CD4-positive, alpha-beta memory T cell (primary cell): ENCODE measurements at places on chromosomes 6 and 20.
A peak's percentile ranks its signal among the peaks of the same experiment; 100 is the strongest.

- DNase-seq = no peak
These were observed 92.5 kb upstream of the E2F3 start for GRCh38 chr6:20309186-20309585.

DNA sequence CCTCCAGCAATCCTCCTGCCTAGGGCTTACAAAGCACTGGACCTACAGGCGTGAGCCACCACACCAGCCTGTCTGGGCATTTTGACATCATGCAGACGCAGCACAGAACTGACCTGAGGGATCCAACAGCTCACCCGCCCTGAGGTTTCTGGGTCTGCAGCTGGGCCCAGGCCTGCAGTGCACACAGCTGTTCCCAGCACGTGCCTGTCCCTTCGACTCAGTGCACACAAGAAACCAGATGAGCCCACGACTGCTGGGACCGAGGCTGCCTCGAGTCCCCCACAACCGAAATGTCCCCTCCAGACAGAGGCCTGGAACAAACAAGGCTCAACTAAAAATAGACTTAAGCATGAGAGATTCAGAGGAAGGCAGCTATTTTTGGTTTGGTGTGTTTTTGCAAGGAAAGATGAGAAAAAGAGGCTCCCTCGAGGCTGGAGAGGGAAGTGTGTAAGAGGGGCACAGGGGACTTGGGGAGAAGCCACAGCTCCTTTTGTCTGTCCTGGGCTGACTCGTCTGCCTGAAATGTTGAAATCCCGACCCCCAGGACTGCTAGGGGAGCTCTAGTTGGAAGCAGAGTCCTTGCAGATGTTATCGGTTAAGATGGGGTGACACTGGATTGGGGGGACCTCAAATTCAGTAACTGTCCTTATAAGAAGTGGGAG is 66.3 kb downstream of the YTHDF1 start:
- no peak for DNase-seq

DNA sequence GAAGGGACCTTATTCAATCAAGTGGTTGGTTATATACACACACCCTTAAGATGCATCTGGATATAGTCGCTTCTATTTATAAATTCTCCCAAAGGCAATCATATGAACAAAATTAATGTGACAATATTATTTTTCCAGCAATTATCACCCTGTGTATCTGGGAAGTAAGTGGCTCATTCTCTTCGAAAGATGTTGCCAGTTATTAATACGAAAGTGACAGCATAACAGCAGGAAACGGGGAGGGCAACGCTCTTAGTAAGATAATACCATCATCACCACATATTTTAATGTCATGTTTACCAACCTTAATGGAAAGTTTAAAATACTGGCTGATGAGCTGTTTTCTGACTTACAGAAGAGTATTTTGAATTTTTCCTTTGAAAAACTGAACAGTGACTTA is 697.2 kb upstream of the AGPAT4 start:
- DNase-seq = no peak

DNA sequence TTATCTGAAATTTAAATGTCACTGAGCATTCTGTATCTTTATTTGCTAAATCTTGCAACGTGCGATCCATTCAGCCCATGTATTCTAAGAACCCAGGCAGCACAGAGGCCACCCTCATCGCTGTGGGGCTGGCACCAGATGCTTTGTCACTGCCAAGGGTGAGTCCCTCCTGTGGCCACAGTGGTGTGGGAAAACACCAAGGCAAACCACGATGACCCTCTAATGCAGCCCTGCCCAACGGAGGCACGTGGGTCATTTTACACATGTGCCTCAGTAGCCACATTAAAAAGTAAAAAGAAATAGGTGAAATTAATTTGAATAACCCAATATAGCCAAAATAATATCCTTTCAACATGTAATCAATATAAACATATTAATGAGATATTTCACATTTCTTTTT is 221.7 kb downstream of the UNC5CL start:
- no peak for DNase-seq

GRCh38 chr6:29633534-29633905 is 537 bp upstream of the GABBR1 start:
- no peak for DNase-seq

- no peak for DNase-seq
These were observed 26.9 kb downstream of the MUC22 start for GRCh38 chr6:31037169-31037568.

GRCh38 chr20:34794006-34794585 is 31.4 kb downstream of the NCOA6 start:
- no peak for DNase-seq

GRCh38 chr20:61422636-61423425 is 170.8 kb downstream of the CDH4 start:
- DNase-seq = no peak

DNA sequence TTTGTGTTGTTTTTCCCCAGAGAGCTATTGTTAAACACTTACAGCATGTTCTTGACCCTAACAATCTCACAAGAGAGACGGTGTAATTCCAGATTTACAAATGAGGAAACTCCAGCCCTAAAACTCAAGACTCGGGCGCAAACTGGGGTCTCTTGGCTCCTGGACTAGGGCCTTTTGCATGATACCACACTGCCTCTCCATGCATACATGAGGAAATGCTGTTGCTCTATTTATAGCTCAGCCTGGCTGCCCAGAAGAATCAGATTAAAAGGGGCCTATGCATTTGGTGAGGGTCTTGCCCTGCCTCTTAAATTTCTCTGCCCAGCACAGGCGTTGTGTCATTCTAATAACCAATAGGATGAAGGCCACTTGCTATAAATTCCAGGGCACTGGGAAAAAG is 30.5 kb upstream of the SNRPB2 start:
- no peak for DNase-seq

- DNase-seq = no peak
These were observed 48.5 kb upstream of the EDN1 start for GRCh38 chr6:12241493-12242175.

DNA sequence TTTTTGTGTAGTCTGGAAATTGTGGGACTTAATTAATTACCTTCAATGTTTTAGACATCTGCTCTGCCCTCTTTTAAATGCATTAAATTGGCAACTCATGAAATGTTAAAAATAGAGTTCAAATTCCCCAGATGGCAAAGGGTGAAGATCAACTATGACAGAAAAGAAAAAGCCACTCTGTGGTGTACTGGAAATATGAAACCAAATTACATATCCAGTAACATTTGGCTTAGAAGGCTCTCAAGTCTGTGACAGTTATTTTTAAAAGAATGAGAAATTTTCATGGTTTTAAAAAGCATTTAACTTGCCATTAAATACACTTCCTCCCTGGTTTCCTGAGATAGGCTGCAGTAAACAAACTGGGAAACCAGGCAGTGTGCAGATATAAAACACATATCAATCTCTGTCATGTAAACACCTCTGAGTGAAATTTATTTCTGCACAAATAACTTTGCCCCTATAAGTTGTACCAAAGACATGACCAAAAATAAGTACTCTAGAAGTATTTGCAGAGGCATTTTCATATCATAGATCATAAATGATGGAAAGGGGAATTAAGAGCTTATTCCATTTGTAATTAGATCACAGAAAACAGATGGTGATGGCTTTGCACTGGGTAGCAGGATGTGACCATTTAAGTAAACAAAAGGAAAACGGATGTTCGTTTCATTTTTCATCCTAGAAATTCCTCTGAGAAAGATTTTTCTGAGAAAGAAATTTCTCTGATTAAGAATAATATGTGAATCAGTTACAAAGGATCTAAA is 360.1 kb downstream of the SAMD5 start:
- no peak for DNase-seq

DNA sequence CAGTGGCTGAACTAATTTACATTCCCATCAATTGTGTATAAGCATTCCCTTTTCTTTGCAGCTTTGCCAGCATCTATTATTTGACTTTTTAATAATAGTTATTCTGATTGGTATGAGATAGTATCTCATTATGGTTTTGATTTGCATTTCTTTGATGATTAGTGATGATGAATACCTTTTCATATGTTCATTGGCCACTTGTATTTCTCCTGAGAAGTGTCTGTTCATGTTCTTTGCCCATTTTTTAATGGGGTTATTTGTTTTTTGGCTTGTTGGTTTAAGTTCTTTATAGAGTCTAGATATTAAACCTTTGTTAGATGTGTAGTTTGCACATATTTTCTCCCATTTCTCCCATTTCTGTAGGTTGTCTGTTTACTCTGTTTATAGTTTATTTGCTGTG is 16.6 kb downstream of the CENPW start:
- DNase-seq = no peak

DNA sequence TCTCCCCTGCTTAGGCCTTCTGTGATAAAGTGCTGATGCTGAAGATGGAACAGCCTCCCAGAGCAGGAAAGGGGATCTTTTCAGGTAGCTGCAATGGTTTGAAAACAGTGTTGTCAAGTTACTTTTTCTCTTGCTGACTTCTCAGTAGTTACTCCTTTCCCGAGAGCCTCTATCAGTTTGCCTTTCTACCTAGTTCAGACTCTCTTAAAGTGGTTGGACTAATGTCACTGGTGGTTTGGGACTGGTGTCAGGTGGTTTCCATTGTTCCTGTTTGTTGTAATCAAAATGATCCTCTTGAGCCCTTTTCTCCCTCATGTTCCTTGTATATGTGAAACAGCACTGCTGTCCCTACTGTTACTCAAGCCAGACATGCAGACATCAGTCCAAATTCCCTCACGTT is 91.4 kb downstream of the FAM217A start:
- no peak for DNase-seq

- DNase-seq = no peak
These were observed 30.1 kb upstream of the TGM6 start for GRCh38 chr20:2350606-2351005.

DNA sequence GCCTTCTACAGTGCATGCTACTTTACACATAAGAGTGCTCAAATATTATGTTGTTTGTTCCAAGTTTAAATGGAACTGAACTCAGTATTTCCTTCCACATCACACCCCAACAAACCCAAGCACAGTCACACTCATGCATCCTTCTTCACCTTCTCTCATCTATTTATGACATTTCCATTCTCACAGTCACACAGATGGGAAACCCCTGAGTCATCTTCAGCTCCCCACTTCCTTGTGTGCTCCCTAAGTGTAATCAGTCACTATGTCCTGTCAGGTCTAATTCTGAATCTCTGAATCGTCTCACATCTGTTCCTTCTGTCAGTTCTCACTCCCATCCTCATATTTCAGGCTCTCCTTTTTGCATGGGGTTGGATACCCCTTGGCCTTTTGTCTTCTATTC is 96.0 kb downstream of the RIMS1 start:
- DNase-seq = no peak

DNA sequence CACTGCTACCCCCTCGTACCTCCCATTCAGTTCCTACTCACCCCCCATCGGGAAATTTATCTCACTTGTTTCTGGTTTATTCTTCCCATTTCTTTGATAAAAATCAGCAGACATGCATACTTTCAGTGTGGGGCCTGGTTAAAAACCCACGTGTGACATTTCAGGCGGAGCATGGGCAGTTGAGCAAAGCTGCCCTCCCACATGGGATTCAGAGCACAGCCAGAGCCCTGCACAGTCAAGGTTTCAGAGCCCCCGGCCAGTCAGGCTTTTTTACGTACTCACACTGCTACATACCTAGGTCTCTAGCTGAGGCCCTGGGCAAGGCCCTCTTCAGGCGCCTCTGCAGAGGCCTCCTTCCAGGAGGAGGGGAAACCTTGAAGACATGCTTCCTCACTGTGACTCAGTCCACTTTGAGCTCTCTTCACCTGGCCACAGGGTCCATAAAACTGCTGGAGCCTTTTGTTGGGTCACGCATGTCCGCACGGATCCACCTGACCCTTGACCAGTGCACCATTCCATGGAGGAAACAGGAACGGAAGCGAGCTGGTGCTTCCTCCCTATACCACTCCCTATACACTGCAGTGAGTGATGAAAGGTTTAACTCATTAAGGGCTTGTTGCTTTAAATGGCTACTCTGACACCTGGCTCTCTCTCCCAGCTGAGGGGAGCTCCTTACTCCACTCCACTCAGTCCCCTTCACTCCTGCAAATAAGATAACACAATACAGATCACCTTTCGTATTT is 713.3 kb downstream of the PRKN start:
- DNase-seq = no peak

DNA sequence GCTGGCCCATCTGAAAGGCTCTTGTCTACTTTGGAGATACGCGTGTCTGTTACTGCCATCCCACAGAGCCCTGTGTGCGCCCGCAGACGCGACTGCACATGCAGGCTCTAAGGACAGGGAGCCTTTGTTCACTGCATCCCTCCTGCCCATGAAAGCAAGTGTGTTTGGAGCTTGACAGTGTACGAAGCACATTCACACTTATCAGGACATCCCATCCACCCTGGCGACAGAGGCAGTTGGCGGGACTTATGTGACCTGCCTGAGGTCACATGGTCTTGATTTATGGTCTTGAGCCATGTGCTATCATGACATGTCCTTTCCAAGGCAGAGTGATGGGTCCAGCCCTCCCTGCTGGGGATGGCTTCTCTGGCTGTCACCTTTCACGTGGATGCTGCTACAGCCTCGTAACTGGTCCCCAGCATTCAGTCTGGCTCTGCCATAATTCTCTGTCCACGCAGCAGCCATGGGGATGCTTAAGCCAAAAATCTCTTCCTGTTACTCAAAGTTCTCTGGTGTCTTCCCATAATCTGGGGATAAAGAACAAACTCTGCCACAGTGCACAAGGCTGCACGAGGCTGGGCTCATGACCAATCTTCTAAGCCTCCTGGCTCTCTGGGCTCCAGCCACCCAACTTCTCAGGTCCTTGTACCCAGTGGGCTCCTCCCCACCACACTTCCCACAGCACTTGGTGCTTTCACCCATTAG is 36.3 kb upstream of the FAM83D start:
- DNase-seq = no peak

DNA sequence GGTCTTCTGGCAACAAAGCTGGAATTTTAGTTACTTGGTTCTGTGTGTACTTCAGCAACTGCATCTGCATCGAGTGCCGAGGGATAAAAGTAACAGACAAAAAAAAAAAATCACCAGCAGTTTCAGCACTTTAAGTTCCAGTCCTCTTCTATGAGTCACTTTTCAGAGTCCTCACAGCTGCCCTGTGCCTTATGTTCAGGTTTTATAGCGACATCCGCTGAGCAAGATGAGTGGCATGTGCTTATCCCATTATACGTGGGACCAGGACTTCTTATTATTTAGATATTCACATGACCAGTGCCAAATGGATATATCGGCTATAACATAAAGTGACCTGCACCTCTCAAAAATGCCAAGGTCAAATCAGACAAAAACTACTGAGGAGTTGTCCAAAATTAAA is 242.9 kb downstream of the FOXA2 start:
- DNase-seq = no peak

- DNase-seq = no peak
These were observed 28.5 kb upstream of the PAK5 start for GRCh38 chr20:9867196-9867980.

GRCh38 chr20:728256-728944 is 39.9 kb downstream of the SLC52A3 start:
- DNase-seq = peak; percentile 19

- DNase-seq = peak; percentile 54
These were observed 85.4 kb upstream of the PRSS16 start for GRCh38 chr6:27161946-27162603.

- no peak for DNase-seq
These were observed 120.8 kb downstream of the CEBPB start for GRCh38 chr20:50311308-50312001.

DNA sequence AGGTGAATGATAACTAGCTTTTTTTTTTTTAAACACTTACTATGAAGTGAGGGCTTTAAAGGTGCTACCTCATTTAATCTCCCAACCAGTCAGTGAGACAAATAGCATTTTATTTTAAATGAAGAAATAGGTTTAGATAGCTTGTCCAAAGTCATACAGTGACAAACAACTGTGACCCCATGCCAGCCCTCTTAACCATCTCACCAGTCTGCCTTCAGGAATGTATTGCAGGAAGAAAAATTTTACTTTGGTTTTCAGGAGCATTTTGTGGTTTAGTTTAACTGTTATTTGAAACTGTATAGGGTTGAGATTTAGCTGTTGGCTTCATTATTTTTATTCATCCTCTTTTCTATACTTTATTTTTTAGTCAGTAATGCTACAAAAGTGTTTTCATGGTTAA is 18.6 kb downstream of the DSE start:
- no peak for DNase-seq
